SW 1271 (cell line): ENCODE measurements at places on chromosomes 1 and 21.

DNA sequence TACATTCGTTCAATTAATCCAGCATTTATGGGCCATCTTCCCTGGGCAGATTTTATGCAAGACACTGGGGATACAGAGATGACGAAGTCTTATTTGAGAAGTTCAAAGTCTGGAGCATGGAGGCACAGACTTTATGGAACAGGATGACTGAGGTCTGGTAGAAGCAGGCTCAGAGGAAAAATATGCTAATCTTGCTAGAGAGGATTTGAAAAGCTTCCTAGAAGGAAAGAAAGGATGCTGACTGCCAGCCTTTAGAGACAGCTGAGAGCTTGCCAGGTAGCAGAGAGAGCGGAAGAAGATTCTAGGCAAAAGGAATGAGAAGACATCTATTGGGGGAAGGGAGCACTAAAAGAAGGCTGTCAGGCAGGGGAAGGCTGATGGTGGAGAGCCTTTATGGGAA lies 75.5 kb upstream of the ATP5PO start:
- DNase-seq = no peak

DNA sequence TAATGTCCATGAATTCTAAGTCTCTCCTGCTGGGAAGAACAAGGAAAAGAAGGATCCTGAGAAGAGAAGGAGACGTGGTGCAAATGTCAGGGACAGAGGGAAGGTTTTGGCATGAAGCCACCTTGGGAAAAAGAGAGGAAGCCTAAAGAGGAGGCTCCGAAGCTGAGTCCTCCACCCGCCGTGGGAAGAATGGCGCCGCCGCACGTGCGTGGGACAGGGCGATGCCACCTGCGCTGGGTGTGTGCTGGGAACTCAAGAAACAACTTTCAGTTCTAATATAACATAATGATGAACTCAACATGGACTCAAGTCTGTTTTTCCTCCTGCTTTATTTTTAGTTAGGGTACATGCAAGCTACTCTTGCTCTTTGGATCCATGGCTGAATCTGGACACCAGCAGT lies 362.3 kb upstream of the RUNX1 start:
- DNase-seq = no peak

- no peak for DNase-seq
Observed at GRCh38 chr1:72439036-72439435, 156.7 kb upstream of the NEGR1 start.

GRCh38 chr1:94806441-94806871 lies 13.7 kb upstream of the SLC44A3 start:
- no peak for DNase-seq

- no peak for DNase-seq
Observed at GRCh38 chr21:30153697-30154340, 12.8 kb downstream of the CLDN17 start.

DNA sequence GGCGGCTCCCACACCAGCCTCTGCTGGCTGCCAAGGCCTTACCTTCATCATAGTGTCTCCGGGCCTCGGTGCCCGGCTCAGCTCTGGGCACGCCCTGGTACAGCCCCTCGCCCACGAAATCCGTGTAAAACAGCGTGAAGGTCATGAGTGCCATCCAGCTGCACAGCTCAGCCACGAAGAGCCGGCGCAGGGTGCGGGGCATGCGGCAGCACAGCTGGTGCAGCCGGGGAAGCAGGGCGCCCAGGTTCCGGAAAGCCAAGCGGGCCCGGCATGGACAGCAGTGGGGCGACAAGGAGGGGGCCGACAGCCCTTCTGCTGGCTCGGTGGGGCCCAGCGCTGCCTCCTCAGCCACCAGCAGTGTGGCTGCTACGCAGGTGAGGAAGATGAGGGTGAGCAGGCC lies 17.5 kb downstream of the SLC45A3 start:
- no peak for DNase-seq

GRCh38 chr1:43449708-43450069 lies 4.0 kb downstream of the HYI start:
- no peak for DNase-seq
